Uterus (tissue), 4 donors: ENCODE measurements at places on chromosomes 1 and 21. TPM values are rescaled to one million over a fixed set of nuclear protein-coding genes. Genes with fewer than 3 reads are reported as not detected.

- no peak for DNase-seq
Observed at GRCh38 chr1:223257856-223258550, 106.0 kb downstream of the SUSD4 start.

DNA sequence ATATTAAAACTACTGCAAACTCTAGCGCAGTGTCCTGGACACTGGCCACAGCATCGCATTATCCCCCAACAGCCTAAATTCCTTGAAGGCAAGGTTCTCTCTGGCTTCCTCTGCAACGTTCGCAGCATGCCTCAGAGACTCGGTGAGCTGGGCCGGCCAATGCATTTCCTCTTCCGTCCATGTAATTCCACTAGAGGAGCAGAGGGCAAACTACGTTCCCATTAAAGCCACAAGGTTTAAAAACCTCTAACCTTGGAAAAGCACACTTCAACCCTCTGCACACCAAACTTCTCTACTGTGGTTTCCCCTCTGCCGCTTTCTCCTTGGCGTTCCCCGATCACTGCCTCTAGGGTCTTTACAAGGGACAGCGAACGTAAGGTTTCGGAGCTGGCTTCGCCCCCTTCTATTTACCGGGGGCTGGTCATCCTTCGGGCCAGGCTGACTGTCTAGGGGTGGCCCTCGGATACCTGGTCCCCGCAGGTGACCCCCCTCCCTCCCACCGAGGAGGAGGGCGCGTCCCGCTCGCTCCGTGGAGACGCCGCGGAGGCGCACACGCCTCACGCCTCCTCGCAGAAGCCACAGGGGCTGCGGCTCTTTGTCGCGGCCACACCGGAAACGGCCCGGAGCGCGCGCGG lies 456 bp upstream of the SMYD2 start:
- DNase-seq = peak; percentile 21

The PTAFR gene
- under 0.01 TPM for total RNA-seq

GRCh38 chr1:207888652-207889051 lies 22.3 kb downstream of the CD34 start:
- no peak for DNase-seq

The USH2A gene
- not detected for total RNA-seq

The CD53 gene
- total RNA-seq = 16.6 TPM

The IFI44L gene
- 60.2 TPM for total RNA-seq

- no peak for DNase-seq
Observed at GRCh38 chr1:76901158-76901767, 34.0 kb downstream of the ST6GALNAC5 start.

- no peak for DNase-seq
Observed at GRCh38 chr1:91684481-91685196, 184.0 kb downstream of the CDC7 start.
